ENCODE measurements at places on chromosomes 5 and 9.
A peak's percentile ranks its signal among the peaks of the same experiment; 100 is the strongest.

- no peak for DNase-seq
Measured at GRCh38 chr9:136876476-136876875, 9.8 kb upstream of the TRAF2 start.

DNA sequence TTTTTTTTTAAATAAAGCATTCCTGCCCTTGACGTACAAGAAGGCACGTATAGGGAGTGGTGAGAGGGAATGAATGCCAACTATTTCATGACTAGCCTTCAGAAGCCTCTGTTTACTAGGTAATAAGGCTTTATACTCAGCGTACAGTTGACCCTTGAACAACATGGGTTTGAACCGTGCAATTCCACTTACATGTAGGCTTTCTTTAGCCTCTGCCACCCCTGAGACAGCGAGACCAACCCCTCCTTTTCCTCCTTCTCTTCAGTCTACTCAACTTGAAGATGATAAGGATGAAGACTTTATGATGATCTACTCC is 22.5 kb downstream of the CDC42SE2 start:
- no peak for DNase-seq

DNA sequence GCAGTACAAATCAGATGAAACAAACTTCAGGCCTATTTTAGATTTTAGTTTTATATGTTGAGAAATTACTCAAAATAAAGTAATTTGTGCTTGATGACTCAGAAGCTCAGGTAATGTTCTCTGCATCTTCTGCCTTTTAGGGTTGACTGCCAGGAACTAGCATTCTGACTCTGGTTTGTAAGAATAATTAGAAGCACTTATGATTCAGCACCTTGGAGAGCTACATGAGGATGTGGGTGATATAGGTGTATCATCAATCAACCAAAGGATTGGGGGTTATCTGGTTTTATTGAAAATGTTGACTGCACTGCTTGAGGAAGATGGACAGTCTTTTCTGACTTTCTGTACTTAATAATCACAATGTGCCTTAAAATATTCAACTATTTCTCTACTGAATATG is 118.7 kb upstream of the SGCD start:
- no peak for DNase-seq

GRCh38 chr9:126160854-126161329 is 165.7 kb upstream of the MVB12B start:
- DNase-seq: no peak

GRCh38 chr5:178180141-178180863 is 6.9 kb downstream of the GMCL2 start:
- no peak for DNase-seq

DNA sequence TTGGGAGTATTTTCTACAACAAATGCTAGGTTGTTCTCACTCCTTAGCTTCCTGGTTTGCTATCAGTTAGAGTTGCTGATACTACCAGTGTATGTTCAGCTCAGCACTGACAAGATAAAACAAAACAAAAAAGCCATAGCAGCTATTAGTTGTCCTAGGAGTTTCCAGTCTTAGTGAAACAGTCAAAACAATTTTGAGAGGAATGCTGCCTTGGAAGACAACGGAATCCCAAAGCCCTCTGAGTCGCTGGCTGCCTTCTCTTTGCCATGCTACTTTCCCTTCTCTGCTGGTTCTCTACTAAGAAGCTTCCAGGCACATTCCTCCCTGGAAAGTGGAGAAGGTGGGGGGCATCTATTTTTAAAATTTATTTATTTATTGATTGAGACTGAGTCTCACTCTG is 5.4 kb upstream of the CREBRF start:
- no peak for DNase-seq

DNA sequence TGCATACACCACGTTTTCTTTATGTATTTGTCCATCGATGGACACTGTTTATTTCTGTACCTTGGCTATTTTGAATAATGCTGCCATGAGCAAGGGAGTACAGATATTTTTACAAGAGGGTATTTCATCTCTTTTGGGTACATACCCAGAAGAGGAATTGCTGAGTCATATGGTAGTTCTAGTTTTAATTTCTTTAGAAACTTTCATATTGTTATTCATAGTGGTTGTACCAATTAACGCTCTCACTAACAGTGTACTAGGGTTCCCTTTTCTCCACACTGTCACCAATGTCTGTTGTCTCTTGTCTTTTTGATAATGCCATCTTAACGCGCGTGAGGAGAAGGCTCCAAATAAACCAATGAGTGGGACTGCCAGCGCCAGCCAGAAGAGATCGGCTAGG is 257.6 kb upstream of the EDIL3 start:
- no peak for DNase-seq

DNA sequence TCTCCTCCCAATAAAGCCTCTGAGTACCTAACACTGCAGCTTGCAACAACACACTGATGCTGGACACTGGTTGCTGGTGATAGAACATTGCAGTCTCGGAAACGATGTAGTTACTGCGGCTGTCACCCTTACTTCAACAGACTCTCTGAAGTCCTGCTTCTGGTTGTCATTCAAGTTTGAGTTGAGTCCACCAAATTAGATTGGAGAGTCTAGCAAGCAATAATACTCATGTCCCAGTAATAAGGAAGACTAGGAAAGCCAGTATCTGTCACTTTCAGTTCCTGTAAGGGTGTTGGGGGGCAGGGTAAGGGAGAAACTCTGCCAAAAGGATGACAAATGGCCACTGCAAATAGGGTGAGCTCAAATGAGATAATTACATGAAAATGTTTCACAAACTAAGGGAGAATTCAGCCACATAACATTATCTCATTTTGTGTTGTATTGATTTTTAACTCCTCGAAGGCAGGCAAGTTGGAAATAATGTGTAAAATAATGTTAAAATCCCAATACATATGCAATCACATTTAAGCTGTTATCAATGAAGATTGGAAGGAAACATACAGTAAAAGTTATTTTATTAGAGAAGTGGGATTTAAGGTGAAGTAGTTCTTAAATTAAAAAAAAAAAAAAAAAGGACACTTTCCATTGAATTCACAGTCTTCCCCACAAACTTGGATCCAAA is 849 bp upstream of the IFT74 start:
- no peak for DNase-seq

DNA sequence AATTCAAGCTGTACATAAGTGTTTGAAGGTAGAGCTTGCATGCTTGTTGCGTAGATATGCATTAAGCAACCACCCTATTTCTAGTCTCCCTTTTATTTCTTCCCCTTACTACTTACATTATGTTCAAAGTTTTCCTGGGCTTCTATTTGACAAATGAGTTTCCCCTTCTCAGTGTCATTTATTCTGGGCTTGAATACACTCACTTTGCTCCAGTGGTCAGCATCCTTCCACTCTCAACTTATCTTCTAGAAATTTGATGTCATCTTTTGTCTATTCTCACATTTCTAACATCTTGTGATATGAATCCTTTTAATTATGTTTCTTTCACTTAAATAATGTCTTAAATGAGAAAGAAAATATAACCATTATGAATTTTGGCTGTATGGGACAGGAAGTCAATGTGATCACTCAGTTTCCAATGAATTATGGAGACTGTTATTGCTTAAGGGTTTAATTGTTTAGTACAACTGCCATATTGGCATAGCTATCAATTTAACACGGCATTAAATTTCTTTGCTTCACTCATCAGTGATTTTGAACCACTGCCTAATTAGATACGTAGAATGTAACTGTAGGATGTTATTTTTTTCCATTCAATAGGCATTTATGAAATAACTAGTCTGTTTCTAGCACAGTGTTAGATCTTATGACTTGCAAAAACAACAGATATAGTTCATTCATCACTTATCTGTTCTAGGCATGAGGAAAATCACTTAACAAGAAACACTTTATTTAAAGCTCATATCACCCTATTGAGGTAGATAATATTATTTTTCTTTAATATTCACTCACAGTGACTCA is 105.5 kb upstream of the CDH12 start:
- DNase-seq: no peak

GRCh38 chr9:34996905-34997279 is 7.3 kb downstream of the DNAJB5 start:
- DNase-seq: no peak

GRCh38 chr5:179292681-179293635 is 52.3 kb downstream of the ADAMTS2 start:
- DNase-seq: peak; percentile 39

DNA sequence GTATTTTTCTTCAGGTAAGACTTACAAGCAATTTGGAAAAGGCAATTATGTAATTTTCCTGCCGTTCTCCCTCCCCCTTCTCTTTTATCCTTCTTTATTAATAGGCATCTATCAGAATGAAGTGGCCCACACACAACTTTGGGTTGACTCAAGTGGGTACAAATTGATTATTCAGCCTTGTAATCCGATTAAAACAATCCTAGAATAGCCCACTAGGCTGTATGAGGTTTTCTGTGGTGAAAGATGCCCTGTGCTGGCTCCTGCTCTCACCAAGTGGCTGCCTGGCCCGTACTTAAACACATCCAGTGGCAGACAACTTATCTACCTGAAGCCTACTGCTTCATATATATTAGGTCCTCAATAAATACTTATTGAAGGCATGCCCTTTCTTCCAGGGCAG is 177.3 kb upstream of the C9orf72 start:
- no peak for DNase-seq

DNA sequence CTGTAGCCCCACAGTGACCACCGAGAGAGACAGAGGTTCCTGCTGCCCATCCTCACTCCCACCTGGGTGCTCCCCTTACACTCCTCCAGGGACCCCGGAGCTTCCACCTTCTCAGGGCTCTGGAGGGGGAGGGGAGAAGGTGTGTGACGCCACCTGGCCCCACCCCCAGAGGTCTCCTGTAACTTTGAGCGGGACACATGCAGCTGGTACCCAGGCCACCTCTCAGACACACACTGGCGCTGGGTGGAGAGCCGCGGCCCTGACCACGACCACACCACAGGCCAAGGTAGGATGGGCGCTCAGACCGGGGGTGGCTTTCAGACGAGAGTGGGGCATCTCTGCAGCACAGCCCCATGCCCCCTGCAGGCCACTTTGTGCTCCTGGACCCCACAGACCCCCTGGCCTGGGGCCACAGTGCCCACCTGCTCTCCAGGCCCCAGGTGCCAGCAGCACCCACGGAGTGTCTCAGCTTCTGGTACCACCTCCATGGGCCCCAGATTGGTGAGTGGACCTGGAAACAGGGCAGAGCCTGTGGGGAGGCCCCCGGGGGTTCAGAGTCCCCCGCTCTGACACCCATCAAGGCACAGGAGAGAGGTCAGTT is 4.5 kb downstream of the MAMDC4 start:
- peak; percentile 44 for DNase-seq

DNA sequence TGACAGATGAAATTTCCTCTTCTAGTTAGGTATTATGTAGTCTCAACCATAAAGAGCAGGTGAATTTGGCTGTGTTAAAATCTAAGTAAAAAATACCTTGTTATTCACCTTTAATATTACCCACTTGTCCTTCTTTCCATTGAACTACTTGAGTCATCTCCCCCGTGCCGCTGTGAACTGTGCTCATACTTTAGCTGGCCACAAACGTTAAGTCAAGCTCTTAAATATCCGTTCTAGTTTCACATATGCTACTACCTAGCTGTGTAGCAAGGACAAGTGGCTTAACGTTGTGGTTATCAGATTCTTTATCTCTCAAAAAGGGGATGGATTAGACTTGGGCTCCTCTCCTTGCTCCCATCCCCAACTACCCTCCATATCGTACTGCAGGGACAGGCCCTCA is 110.4 kb downstream of the EFNA5 start:
- DNase-seq: no peak

GRCh38 chr9:69633716-69634115 is 38.5 kb downstream of the APBA1 start:
- no peak for DNase-seq

DNA sequence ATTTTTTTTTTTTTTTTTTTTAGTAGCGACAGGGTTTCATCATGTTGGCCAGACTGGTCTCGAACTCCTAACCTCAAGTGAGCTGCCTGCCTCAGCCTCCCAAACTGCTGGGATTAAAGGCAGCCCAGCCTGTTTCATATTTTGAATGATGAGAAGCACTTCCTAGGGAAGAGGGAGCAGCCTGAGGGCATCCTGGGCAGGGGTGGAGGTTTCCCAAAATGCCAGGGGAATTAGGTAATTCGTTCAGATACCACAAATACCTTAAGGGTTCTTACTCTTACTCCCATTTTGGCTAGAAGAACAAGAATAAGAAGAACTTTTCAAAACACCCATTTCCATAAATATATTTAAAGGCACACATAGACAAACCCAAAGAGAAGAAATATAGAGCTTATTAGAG is 29.5 kb upstream of the RAPGEF1 start:
- DNase-seq: no peak

DNA sequence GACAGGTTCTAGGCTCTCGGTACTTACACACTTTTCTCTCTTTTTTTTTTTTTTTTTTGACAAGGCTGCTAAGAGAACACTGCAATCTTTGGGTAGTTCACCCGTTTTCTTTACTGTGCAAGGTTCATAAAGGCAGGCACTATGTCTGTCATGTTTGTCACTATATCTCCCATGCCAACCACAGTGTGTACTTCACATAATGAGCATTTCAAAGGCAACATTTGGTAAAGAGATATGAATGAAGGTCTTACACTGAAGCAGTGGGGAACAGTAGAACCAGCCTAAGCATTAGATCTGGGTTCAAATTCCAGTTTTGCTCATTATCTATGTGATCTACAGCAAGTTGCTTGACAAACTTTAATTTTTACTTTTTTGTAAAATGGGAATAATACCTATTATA is 1.5 kb upstream of the HMGCR start:
- no peak for DNase-seq

GRCh38 chr5:173902743-173903142 is 14.6 kb downstream of the CPEB4 start:
- no peak for DNase-seq

DNA sequence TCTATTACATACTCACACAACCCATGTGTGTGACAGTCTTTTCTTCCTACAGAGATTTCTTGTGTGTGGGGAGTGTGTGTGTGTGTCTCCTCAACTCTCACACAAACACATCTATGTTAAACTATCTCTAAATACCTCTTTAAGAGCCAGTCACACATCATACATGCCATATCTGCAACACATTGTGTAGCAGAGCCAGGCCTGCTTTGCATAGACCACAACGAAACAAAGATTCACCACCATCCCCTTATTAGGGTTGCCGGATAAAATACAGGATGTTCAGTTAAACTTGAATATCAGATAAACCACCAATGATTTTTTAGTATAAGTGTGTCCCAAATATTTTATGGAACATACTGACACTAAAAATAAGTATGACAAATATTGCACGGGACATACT is 2.3 kb downstream of the FAM170A start:
- DNase-seq: no peak

DNA sequence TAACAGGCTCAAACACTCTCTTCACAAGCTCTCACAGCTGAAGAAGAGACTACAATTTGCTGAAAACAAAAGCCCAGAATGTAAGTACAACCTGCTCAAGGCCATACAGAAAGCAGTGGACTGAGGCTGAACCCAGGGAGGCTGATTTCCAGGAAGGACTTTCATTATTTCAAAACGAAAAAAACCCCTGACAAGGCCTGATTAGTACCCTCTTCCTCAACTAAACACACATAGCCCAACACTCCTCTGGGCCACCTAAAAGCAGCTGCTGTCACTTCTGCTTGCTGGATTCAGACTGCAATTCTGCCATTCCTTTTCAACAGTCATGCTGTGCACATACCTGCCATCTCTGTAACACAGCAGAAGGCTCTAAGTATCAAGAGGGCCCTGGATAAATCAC is 18.2 kb downstream of the NRG2 start:
- DNase-seq: no peak

GRCh38 chr9:81741103-81741502 is 51.8 kb upstream of the TLE1 start:
- no peak for DNase-seq

- DNase-seq: no peak
Measured at GRCh38 chr5:37836592-37837413, 3.0 kb downstream of the GDNF start.

GRCh38 chr9:127450243-127450760 is 904 bp downstream of the RPL12 start:
- no peak for DNase-seq

- peak; percentile 68 for DNase-seq
Measured at GRCh38 chr9:33159777-33160127, 7.4 kb downstream of the B4GALT1 start.
